ENCODE measurements at places on chromosomes 2 and 18.
A peak's percentile ranks its signal among the peaks of the same experiment; 100 is the strongest.

DNA sequence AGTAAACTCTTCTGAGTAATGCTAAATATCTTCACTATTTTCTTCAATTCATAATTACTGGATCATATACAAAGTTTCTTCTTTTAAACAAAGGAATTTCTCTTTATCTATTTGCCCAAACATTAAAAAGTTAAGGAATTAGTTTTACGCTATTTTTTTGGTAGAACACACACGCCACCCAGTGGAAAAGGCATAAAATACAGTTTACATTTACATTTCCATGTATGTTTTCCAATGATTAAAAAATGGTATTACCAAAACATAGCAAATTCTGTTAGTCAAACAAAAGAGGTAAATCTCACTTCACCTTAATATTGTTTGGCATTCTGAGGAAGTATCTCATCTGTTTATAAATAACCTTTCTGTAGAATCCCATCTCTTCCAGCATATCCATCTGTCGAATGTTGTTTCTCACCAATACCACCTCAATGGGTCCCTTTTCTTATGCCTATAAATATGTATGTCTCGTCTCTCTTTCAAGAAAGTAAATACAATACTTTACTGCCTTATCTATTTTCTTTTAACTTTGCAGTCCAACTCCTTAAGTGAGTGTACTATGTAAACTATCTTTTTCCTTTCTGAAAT is 7.2 kb downstream of the BOLL start:
- DNase-seq: peak; percentile 13

- no peak for DNase-seq
Observed at GRCh38 chr2:58215429-58215828, 25.7 kb downstream of the FANCL start.

DNA sequence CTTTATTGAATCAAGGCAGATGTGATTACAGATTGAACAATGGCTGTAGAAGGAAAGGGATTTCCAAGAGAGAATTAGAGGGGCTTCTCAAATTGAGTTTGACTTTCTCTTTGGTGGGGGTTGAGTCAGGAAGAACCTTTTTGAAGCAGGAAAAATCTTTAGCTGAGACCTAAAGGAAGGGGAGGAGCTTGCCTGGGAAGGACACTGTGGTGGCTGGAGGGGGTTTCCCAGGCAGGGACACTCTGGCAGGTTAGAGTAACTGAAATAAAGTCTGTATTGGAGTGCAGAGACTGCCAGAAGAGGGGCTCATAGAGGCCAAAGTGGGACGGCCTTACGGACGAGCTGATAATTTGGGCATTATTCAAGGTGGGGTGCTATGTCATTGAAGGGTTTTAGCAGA is 69.3 kb downstream of the NEDD4L start:
- no peak for DNase-seq

GRCh38 chr2:9094117-9094516 is 90.6 kb upstream of the MBOAT2 start:
- DNase-seq: no peak

GRCh38 chr2:67777010-67777409 is 285.8 kb downstream of the C1D start:
- no peak for DNase-seq

GRCh38 chr2:236610991-236611821 is 41.6 kb downstream of the ACKR3 start:
- no peak for DNase-seq

DNA sequence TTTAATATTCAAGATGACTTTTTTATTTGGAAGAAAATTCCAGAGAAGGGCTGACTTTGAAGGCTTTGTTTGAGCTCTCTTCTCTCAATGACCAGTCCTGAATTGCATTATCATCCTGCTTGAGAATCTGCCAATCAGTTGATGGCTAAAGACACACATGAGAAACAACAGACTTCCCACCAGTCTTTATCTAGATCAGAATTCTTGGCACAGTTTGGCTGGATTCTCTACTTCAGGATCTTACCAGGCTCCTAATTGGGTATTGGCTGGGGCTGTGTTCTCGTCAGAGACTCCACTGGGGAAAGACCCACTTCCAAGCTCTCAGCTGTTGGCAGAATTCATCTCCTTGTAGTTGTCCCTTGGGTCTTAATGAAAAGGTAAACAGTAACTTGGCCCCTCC is 86.0 kb downstream of the WDSUB1 start:
- no peak for DNase-seq

GRCh38 chr2:27640722-27641245 is 11.9 kb downstream of the GPN1 start:
- no peak for DNase-seq

- DNase-seq: no peak
Observed at GRCh38 chr2:85684806-85685205, 9.4 kb upstream of the GNLY start.

GRCh38 chr18:9734189-9734588 is 26.1 kb downstream of the RAB31 start:
- no peak for DNase-seq

GRCh38 chr2:63054841-63055225 is 4.2 kb downstream of the OTX1 start:
- DNase-seq: no peak

- DNase-seq: no peak
Observed at GRCh38 chr2:42163444-42164045, 5.6 kb upstream of the EML4 start.

- no peak for DNase-seq
Observed at GRCh38 chr2:171419333-171419732, 14.5 kb downstream of the METTL8 start.

DNA sequence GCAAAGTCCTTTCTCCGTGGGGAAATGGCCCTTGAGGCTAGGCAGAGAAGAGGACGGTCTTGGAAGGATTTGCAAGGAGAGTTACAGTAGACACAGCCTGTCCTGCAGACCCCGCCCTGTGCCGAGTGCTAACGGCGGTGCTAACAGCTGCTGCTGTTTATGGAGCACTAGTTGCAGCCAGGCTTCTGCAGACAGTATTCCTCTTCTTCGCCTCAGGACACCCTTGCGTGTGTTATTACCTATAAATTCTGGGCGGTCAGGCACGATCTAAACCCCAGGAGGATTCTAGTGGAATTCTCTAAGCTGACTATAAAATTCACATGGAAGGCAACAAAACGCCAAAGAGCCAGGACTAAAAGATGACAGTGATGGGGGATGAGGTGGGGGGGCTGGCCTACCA is 139.8 kb downstream of the GLI2 start:
- DNase-seq: no peak

GRCh38 chr2:188582211-188582610 is 290.5 kb downstream of the GULP1 start:
- DNase-seq: no peak

DNA sequence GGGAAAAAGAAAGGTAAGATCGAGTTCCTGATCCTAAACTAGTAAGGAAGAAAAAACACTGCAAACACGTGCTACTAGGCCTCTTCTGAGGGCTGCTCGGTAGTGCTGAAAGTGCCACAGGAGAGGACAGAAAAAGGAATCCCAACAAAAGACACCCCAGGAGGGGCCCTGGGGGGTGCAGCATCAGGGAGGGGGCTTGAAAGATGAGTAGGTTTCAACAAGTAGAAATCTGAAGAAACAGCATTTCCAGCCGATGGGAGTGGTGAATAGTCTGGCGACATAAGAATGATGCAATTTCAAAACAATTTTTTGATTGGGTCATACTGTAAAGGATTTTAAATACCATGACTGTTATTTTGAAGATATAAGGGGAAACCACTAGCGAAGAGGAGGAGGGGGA is 98.6 kb downstream of the NOL10 start:
- DNase-seq: no peak

DNA sequence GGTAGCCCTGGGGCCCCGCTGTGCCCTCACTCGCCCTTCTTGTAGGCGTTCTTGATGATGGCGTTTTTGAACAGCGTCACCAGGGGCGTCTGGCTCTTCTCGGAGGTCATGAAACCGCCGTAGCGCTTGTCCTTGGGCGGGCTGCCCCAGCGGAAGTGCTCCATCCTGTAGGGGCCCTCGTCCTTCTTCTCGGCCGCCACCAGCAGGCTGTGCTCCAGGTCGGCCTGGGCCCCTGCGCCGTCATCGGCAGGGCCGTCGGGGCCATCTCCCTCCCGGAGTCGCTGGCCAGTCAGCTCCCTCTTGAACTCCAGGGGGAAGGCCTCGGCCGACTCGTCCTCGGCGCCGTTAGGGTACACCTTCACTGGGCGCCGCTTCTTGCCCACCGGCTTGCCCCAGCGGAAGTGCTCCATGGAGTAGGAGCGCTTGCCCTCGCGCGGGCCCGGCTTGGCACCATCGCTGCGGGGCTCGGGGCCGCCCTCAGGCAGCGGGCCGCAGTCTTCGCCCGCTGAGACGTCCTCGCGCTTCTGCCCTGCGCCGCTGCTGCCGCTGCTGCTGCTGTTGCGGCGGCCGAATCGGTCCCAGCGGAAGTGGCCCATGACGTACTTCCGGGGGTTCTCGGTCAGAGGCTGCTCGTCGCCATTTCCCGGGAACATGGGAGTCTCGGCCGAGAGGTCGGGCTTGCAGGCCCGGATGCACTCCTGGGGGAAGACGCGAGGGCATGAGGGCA is 7.2 kb downstream of the POMC start:
- peak; percentile 79 for DNase-seq

DNA sequence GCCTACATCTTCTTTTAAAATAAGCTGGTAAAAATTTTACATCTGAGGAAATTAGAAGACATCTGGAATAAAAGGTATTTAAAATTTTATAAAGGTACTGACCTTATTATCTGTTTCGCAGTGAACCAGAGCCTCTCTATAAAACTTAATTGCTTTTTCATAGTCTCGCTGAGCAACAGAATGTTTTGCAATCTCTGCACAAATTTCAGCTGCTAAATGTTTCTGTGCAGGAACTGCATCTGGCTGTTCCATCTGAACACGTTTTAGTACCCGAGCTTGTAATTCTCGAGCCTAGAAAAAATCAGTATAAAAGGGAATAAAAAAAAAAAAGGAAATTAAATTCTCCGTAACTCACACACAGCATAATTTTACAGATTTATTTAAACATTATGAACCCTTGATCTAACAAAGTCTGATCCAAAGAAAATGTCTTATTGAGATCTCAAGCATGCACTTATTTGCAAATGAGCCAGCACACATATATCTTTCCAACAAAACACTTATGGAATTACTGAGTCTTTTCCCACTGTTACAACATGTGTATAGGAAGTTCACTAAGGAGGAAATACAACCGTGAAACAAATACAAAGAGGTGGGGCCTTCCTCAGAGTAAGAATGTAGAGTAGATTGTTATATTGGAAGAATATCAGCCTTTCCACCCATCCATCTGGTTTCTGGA is 51.8 kb downstream of the TTC21B start:
- no peak for DNase-seq

DNA sequence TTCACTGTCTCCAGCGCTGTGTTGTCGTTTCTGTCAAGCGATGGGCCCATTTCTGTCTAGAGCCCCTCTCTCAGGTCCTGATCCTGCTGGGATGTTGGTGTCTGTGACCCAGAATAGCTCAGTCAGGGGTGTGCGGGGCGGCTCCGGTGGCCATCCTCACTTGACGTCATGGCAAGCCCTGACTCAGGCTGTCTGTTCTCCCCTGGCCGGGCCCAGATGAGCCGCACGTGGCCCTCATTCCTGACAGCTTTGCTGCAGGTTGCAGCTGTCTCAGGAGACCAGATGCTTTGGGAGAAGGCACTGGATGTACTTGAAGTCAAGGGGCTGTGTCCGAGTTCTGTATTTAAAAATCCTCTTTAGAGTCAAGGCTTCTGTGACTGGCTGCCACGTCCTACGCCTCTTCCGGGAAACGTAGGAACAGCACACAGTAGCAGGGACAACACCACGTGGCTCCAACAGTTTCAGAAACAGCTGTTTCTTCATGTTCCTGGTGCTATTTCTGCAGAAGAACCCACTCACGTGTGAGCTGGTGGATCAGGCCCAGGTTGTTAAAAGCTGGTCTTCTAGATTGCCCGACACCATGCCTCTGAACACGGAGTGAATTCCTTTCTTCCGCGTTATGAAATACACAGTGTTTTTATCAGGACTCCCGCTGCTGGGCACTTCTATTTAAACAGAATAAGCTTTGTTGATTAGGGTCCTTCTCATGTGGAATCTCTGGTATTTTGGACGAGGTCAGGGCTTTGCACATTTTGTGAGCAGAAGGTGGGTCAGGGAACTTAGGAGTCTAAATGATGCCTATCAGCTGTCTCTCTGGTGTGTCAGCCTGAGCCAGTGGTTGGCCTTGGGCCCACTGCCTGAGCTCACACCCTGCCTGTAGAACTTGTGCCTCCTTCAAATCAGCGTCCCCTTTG is 28.3 kb upstream of the NTSR2 start:
- no peak for DNase-seq

DNA sequence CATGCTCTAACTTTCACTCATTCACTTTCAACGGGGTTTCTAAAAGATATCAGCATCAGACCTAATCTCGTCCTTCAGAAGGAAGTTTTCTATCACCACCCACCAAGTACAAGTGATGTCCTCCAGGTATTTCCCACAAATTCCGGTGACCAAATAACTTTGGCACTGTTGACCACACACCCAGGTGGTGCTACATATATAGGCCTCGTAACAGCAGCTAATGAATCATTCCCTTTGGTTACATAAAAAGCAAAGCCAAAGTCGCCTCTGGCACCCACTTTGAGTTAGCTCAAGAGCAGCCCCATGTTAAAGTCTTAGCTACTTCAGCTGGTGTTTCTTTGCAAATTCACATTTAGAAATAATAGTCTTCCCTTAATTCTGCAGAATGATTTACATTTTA is 138.2 kb upstream of the OSR1 start:
- no peak for DNase-seq

GRCh38 chr2:3159782-3160545 is 217.7 kb downstream of the EIPR1 start:
- DNase-seq: no peak

DNA sequence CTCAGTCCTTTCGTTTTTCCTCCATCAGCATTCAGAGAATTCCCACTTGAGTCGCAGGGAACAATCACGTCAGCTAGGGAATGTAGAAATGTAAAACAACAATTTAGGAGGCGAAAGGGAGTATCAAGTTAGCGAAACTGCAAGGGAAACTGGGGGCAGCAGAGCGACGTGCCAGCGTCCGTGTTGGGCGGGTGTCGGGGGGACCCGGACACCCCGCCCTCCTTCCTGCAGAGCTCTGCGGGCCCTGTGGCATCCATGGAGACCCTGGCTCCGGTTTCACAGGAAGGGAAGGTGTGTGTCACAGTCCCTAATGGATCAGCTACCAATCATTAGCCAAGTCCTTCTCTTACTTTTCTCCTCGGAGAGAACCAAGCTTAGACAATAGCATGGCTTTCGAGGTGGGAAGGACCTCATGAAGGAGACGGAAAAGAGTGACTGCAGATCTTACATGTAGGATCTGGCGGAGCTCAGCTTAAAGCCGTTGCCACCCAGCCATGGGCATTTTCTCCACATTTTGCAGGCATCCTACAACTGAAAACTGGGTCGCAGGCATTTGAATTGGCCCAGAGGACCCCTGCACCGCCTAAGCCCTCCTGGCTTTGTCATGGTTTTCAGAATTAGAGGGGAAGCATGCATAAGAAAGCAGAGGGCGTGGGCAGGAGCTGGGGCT is 33.7 kb downstream of the SOX11 start:
- DNase-seq: no peak

Data from stimulated activated CD4-positive, alpha-beta T cell treated with anti-CD3 and anti-CD28 coated beads, Interleukin-2, amount 100 ng/mL, for 24 hours (primary cell).